T-helper 2 cell treated with Interferon-gamma antibody and Interleukin-4, amounts not matched to agents 5 μg/mL and 100 μg/mL, for 36 hours (primary cell): ENCODE measurements at places on chromosomes 7 and 10.

GRCh38 chr7:29161231-29161630 lies 14.9 kb upstream of the CPVL start:
- H3K4me3 ChIP-seq = no peak overlapping the region
- H3K27me3 ChIP-seq = peaks cover 6% of the 10 kb centered on the region
- no peak overlapping the region for H3K27ac ChIP-seq
- no peaks in the 10 kb centered on the region for H3K36me3 ChIP-seq
- no peak for DNase-seq

DNA sequence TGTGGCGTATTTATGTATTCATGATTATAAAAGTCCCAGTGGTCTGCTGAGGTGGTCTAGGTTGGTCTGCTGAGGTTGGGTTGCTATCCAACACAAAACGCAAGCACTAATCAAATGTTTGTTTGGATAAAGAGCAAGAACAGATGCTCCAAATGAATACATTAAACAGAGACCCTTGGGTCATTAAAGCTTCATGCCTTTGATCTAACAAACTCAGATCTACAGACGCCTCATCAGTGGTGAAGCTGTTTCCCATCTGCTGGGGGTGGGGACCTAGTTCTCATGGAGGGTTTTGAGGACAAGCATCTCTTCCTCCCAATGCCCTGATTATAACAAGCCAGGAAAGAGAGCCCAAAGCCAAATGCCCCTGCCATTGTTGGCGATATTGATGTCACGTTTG lies 786.7 kb downstream of the NRG3 start:
- H3K4me1 ChIP-seq = no peaks in the 10 kb centered on the region
- H3K27me3 ChIP-seq = no peaks in the 10 kb centered on the region
- H3K4me3 ChIP-seq = no peak overlapping the region
- no peak for DNase-seq

DNA sequence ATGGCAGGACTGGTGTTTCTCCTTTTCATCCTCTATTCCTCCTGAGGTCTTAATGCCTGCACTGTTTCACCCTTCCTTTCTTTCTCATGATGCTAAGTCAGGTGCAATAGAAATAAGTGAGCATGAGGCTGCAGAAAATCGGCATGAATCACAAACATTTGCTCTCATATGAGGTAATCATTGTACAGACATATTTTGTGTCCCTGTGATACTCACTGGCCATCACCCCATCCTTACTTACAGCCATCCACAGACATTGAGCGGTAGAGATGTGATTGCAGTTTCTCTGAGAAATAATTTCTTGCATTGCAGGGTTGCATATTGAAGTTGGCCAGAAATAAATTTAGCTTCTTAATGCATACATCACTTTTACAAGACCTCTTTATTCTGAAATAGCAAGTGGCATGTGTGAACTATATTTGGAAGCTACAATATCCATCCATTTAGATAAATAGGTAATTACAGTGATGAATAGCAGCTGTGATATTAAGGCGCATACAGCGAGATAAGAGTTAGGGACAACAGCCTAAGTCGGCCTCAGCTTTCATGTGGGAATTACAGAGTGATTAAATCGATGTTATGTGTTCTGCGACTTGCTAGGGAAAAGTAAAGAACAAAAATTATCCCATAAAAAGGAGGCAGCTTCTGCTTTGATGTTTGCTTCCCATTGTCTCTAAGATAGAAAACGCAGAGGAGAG lies 612.6 kb downstream of the SORCS3 start:
- no peak overlapping the region for H3K4me3 ChIP-seq
- DNase-seq = no peak
- H3K36me3 ChIP-seq = no peaks in the 10 kb centered on the region
- H3K27me3 ChIP-seq = no peaks in the 10 kb centered on the region
- no peak overlapping the region for H3K27ac ChIP-seq

- DNase-seq = no peak
- no peak overlapping the region for H3K27ac ChIP-seq
- no peak overlapping the region for H3K4me3 ChIP-seq
- H3K4me1 ChIP-seq = no peaks in the 10 kb centered on the region
- no peaks in the 10 kb centered on the region for H3K27me3 ChIP-seq
Measured at GRCh38 chr7:41416208-41416595, 286.7 kb downstream of the INHBA start.

- no peak overlapping the region for H3K4me3 ChIP-seq
- peaks cover 19% of the 10 kb centered on the region for H3K4me1 ChIP-seq
- DNase-seq = no peak
- peaks cover 3% of the 10 kb centered on the region for H3K36me3 ChIP-seq
- H3K27ac ChIP-seq = no peak overlapping the region
- no peaks in the 10 kb centered on the region for H3K27me3 ChIP-seq
Measured at GRCh38 chr10:124625831-124626238, 118.3 kb downstream of the FAM53B start.

DNA sequence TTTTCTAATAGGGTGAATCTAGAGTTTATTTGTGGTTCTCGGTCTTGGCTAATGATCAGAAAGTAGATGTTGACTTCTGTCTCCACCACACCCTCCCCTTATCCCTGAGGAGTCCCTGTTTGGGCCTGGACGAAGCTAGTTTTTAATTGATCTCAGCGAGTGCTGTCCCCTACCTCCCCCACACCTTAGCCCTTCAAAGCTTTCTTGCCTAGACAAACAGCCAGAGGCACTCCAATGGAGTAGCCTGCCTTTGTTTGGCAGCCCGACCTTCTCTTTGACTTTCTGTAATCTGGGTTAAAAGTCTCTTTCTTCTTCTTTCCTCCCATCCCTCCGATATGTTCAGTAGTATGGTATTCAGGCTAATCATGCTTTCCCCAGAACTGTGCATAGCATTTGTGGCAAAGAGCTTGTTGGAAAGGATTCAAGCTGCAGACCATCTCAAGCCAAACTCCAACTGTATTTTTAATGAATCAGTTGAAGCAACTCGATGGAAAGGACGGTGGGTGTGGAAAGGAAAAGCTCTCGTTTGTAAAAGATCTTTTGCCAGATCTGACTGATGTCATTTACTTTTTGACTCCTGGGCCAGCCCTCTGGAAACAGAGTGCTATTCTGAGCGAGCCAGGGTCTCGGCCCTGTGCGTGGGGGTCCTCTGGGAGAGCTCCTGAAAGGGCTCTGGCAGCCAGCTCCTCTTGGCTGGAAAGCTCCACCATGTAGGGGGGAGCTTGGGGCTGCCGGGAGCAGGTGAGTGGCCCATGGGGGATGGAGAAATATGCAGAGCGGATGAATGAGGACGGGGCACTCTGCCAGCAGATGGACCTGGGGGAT lies 4.5 kb downstream of the FAM180A start:
- H3K27me3 ChIP-seq = no peaks in the 10 kb centered on the region
- H3K27ac ChIP-seq = no peak overlapping the region
- no peak overlapping the region for H3K4me3 ChIP-seq
- no peaks in the 10 kb centered on the region for H3K4me1 ChIP-seq

DNA sequence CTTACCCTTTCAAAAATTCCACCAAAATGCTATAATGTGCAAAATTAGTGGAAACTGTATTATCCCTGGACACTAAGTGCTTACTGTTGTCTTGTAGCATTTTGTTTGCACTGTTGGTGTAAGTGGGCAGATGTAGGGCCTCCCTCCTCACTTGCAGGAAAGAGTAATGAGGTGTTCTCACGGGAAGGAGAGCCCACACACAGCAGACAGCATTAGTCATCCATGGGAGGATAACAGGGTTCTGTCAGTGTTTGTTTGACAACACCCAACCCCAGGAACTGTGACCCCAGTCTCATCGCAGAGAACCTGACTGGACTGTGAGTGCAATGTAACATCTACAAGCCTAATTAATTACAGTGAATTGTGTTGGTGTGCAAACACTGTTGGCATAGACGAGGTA lies 58.7 kb upstream of the VSTM2A start:
- H3K27me3 ChIP-seq = no peaks in the 10 kb centered on the region
- no peaks in the 10 kb centered on the region for H3K4me1 ChIP-seq
- no peak overlapping the region for H3K4me3 ChIP-seq
- DNase-seq = no peak
- no peaks in the 10 kb centered on the region for H3K36me3 ChIP-seq

GRCh38 chr10:114987995-114988394 lies 50.0 kb downstream of the TRUB1 start:
- no peaks in the 10 kb centered on the region for H3K4me1 ChIP-seq
- H3K36me3 ChIP-seq = peaks cover 24% of the 10 kb centered on the region
- no peak overlapping the region for H3K27ac ChIP-seq
- DNase-seq = no peak
- H3K4me3 ChIP-seq = no peak overlapping the region

DNA sequence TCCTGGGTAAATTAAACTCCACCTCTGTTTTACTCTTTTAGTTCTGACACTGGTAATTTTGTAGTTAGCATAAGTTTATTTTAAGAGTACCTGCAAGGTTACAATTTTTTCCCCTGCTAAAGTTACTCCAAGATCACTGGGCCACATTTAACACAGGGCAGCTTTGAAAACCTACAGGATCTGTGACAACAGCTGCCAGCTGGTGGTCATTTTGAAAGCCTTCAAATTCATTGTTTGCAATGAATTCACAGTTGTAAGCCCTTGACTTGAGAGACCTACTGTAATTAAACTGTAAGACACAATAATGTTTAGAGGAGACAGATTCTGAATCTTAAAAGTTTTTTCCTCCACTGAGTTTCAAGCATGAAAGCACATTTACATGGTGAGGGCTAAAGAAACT lies 129.6 kb downstream of the CNOT4 start:
- no peaks in the 10 kb centered on the region for H3K36me3 ChIP-seq
- H3K27me3 ChIP-seq = no peaks in the 10 kb centered on the region
- DNase-seq = no peak
- no peak overlapping the region for H3K4me3 ChIP-seq
- no peak overlapping the region for H3K27ac ChIP-seq

DNA sequence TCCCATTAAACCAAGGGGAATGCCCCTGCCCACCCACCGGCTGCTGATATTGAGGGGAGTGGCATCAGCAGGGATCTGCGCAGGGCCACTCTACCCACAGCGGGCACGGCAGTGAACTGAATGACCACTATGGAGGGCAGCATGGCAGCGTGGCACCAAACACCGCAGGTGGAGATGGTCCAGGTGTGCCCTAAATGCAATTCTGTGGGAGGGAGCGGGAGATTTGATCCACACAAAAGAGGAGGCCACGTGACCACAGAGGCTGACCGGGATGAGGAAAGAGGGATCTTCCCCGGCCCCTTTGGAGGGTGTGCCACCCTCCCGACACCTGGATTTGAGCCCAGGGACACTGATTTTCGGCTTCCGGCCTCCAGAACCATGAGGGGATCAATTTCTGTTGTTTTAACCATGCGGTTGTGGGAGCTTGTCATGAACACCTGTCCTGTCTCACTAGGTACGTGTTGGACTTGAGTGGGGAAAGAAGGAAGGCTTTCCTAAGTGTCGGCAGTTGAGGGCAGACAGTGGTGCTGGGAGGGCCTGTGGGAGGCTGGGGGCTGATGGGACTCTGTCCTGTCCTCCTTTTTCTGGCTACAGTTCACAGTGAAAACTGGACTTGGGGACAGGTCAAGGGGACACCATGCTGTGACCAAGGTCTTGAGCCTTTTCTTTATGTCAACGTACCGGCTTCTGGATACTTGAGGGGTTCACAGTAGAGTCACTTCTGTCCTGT lies 66.1 kb downstream of the CFAP46 start:
- H3K4me1 ChIP-seq = no peaks in the 10 kb centered on the region
- H3K27me3 ChIP-seq = peaks cover 2% of the 10 kb centered on the region
- H3K36me3 ChIP-seq = no peaks in the 10 kb centered on the region
- no peak overlapping the region for H3K4me3 ChIP-seq

DNA sequence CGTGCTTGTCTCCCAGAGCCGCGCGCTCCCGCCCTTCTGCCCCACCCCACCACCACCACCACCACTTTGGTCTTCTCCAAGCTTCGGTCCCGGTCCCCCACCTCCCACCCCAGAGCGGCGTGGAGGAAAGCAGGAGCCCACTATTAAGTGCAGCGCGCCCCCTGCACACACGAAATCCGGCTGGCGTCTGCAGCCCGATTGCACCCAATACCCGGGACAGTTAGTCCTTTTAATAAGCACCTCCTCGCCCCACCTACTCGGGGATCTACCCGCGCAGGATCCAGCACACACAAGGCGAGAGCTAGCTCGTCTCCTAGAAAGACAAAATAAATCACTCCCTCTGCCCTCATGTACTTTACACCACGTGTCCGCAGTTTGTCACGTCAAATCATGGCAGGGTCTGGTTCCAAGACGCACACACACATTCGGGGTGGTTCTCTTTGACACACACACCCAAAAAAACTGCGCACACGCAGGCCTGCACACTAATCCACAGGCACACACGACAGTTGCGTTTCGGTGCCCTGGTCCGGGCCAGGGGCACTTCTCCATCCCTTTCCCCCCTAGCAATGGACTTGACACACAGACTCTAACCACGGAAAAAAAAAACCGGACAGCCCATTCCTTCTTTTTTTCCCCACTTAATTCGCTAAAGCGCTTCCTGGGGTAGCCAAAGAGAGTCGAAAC lies 1.6 kb downstream of the SFMBT2 start:
- peaks cover 11% of the 10 kb centered on the region for H3K36me3 ChIP-seq
- H3K27me3 ChIP-seq = peaks cover 33% of the 10 kb centered on the region
- peak overlapping the region; percentile 97 for H3K4me3 ChIP-seq
- H3K4me1 ChIP-seq = peaks cover 34% of the 10 kb centered on the region
- peak overlapping the region; percentile 79 for H3K27ac ChIP-seq

DNA sequence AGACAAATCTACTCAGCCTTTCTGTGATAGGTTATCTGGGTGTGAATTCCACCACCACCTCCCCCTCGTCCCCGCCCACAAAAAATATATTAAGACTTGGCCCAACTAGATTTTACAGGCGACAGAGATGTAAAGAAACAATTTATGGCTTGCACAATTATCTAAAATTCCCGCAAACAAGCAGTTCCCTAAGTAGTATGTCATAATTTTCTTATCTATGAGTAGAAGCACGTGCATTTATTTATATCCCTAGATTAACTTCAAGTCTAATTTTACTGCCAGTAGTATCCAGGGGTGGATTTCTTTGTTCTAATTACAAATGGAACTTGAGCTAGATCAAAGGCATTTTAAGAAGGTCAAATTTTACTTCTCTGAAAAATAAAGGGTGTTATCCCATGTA lies 1.7 kb downstream of the TSPAN12 start:
- H3K27me3 ChIP-seq = peaks cover 69% of the 10 kb centered on the region
- H3K4me1 ChIP-seq = peaks cover 8% of the 10 kb centered on the region
- DNase-seq = no peak
- H3K27ac ChIP-seq = no peak overlapping the region
- H3K36me3 ChIP-seq = no peaks in the 10 kb centered on the region
- H3K4me3 ChIP-seq = peak overlapping the region; percentile 75

- H3K27ac ChIP-seq = no peak overlapping the region
- H3K27me3 ChIP-seq = peaks cover 49% of the 10 kb centered on the region
- no peak overlapping the region for H3K4me3 ChIP-seq
- no peaks in the 10 kb centered on the region for H3K36me3 ChIP-seq
- H3K4me1 ChIP-seq = peaks cover 3% of the 10 kb centered on the region
Measured at GRCh38 chr7:6227294-6227846, 45.1 kb downstream of the CYTH3 start.

- H3K4me1 ChIP-seq = no peaks in the 10 kb centered on the region
- H3K36me3 ChIP-seq = no peaks in the 10 kb centered on the region
Measured at GRCh38 chr10:127040756-127041155, 135.5 kb downstream of the DOCK1 start.

GRCh38 chr7:139749545-139749944 lies 28.3 kb downstream of the HIPK2 start:
- no peak overlapping the region for H3K27ac ChIP-seq
- DNase-seq = no peak
- no peak overlapping the region for H3K4me3 ChIP-seq
- H3K4me1 ChIP-seq = peaks cover 3% of the 10 kb centered on the region
- no peaks in the 10 kb centered on the region for H3K27me3 ChIP-seq
- peaks cover 2% of the 10 kb centered on the region for H3K36me3 ChIP-seq

- H3K27ac ChIP-seq = peak overlapping the region; percentile 62
- peaks cover 81% of the 10 kb centered on the region for H3K36me3 ChIP-seq
- H3K4me3 ChIP-seq = no peak overlapping the region
- H3K27me3 ChIP-seq = no peaks in the 10 kb centered on the region
- peaks cover 55% of the 10 kb centered on the region for H3K4me1 ChIP-seq
- no peak for DNase-seq
Measured at GRCh38 chr7:2953588-2954407, 89.9 kb downstream of the CARD11 start.
